ENCODE measurements at places on chromosomes 1 and 21.

DNA sequence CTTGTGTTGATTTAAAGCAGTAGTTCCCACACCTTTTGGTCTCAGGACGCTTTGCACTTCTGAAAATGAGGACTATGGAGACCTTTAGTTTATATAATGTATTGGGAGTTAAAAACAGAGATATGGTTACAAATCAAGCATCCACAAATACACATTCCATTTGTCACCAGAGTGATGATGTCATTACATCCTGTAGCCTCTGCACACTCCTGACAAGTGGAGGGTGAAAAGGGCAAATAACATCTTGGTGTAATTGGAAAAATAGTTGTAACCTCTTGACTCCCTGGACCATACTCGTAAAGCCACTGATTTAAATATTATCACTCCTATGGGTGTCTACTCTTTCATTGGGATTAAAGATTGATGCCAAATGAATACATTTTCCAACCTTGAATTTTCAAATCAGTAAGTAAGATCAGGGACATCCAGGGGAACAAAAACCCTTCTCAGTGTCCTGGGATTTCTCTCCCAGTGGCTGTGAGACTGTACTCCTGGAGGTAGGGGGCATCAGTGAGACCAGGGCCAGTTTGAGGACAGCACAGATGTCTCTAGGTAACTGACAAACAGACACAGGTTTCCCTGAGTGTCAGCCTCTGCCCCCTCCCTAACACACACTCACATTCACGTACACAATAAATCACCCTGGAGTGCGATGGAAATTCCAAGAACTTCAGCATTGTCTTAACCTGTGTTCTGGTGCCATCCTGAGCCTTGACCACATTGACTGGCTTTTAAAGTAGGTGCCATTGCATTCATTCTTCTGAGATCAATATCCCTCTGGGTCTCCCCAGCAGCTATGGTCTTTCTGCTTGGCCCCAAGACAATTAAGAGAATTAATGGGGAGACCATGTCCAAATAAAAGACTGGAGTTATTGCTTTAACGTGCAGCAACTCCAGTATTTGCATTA lies 63.0 kb downstream of the NR5A2 start:
- no peak for DNase-seq

- DNase-seq: peak; percentile 33
Observed at GRCh38 chr1:8015036-8015808, 10.9 kb downstream of the ERRFI1 start.

DNA sequence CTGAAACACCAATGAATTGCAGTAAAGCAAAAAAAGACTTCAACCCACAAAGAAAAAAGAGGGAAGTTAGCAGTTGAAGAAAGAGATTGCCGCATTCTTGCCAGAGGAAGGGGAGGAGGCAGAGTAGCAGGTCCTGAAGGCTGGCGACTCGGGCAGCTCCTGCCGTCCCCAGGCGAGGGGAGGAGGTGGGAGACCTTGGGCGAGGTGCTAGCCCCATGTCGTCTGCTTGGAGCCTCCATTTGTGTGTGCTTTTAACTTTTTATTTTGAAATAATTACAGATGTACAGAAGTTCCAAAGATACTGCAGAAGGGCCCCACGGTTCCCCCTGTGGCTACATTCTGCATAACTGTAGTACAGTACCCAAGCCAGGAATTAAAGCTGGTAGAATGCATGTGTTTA lies 6.7 kb downstream of the TRPM2 start:
- no peak for DNase-seq

GRCh38 chr1:111274653-111275052 lies 16.0 kb upstream of the CHIA start:
- no peak for DNase-seq

DNA sequence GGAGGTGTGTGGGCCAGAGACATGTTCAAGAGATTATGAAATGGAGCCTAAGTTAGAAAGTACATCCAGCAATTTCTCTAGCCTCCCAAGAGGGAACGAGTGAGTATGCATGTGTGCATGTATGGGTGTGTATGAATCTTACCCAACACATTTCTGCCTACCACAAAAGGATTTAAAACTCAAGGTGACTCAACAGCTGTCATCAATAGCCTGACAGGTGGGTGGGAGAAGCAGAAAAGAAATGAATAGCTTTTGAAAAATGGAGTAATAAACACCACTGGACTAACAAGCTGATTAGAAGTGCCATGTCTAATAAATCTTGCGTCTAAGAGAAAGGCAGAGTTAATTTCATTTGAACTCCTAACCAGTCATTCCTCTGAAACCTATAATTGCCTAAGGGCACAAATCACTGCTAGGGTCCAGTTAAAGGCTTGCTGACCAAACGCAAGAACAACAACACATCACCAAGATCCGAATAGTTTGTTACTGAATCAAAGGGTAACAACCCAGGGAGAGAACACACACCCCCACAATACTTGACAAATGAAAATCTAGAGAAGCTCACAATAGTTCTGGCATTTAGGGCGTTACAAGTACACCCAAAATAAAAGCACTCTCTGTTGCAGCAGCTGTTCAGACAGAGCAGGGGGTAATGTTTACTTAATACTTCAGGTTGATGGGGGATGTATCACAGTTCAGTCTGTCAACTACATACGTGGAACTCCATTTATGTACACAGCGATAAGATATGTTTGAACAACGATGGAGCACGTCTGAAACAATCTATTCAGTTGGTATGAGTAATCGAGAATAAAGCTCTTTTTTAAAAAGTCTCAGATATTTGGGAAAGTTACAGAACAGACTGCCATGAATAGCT lies 1.4 kb downstream of the KIAA0319L start:
- DNase-seq: peak; percentile 21

GRCh38 chr1:32068957-32069588 lies 3.7 kb upstream of the TMEM39B start:
- DNase-seq: no peak

GRCh38 chr1:6033986-6034749 lies 11.5 kb upstream of the KCNAB2 start:
- DNase-seq: peak; percentile 44

GRCh38 chr1:41862384-41863221 lies 56.1 kb downstream of the HIVEP3 start:
- peak; percentile 47 for DNase-seq

DNA sequence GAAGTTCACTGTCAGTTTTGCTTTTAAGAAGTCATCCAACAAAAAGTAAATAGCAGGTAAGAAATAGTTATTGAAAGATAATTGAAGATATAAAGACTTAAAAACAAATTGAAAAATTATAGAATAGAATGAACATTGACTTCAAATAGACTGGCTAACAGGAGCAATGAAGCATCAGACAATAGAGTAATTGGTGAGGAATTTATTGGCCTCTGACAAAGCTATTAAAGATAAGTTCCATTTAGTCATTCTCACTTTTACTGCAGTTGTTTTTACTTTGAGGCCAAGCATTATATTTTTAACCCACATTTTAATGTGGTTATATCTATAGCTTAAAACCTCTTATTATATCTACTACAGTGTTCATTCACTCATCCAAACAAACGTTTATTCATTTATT lies 228.8 kb upstream of the ADGRL2 start:
- no peak for DNase-seq

DNA sequence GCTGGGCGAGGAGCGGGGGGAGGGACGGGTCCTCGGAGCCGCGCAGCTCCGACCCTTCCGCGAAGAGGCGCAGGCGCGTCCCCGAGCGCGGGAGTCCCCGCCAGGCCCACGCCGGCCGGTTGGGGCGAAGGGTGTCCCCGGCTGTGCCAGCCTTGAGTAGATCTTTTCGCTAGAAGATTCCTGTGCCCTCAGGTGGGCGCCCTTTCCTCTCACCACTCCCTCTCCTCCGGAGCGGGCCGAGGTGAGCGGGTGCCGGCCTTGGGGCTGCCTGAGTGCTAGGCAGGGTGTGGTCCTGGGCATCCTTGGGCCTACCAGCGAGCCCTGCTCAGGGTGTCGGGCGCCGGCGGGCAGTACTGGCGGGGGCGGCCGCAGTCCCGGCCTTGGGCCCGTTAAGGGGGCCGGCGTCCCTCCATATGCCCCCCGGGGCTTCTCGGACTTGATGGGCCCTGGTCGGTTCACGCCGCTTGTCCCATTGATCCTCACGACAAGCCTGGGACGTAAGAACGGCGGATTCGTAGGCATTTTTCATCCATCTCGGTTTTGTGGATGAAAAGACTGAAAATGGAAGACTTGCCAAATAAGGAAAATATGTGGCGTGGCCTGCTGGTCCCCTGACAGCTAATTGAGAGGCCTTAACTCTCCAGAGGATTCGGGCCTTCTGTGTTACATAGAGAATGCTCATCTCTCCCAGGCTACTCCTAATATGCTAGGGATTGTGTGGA lies 712 bp downstream of the DEGS1 start:
- DNase-seq: peak; percentile 20

- DNase-seq: no peak
Observed at GRCh38 chr1:19720973-19721372, 56.3 kb downstream of the HTR6 start.

DNA sequence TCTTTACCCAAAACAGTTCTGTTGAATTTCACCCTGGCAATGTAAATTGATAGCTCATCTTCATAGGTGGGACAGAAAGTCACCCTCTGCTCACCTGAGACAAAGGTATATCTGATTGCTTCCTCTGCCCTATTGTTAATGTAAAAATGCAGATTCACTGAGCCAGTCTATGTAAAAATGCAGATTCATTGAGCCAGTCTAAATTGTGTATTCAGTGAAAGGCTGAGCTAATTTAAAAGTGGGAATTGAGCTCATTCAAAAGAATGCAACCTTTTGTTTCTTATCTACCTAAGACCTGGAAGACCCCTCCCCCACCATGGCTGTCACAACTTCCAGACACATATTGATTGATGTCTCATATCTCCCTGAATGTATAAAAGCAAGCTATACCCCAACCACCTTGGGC lies 4.8 kb upstream of the MYSM1 start:
- no peak for DNase-seq

DNA sequence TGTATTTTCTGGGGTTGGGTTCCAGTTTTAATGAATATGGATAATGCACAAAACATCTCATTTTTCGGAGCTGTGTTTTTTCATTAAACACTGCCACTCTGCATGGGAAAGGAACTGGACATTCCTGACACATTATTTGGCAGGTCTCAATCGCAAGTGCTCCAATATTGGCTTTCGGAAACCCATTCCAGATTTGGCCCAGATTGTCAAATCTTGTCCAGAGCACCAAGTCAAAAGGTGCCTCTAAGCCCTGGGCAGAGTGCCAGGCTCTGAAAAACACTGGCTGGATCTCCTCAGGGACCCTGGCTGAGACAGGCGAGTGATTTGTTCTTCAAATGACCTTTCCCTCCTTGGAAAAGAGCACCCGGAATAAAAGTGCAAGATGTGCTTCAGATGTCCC lies 68.4 kb upstream of the MRPS6 start:
- DNase-seq: no peak

GRCh38 chr1:212675675-212676074 lies 24.0 kb downstream of the BATF3 start:
- DNase-seq: no peak

GRCh38 chr1:101382135-101382534 lies 145.3 kb downstream of the S1PR1 start:
- no peak for DNase-seq

GRCh38 chr1:23784846-23785245 lies 6.1 kb upstream of the LYPLA2 start:
- DNase-seq: no peak

- DNase-seq: no peak
Observed at GRCh38 chr1:27416387-27417111, 24.1 kb downstream of the GPR3 start.

Data from DMS79 (cell line).